Stimulated activated CD8-positive, alpha-beta memory T cell treated with anti-CD3 and anti-CD28 coated beads, Interleukin-2, amount 100 ng/mL, for 1 hour (primary cell): ENCODE measurements at places on chromosomes 11 and 22.

DNA sequence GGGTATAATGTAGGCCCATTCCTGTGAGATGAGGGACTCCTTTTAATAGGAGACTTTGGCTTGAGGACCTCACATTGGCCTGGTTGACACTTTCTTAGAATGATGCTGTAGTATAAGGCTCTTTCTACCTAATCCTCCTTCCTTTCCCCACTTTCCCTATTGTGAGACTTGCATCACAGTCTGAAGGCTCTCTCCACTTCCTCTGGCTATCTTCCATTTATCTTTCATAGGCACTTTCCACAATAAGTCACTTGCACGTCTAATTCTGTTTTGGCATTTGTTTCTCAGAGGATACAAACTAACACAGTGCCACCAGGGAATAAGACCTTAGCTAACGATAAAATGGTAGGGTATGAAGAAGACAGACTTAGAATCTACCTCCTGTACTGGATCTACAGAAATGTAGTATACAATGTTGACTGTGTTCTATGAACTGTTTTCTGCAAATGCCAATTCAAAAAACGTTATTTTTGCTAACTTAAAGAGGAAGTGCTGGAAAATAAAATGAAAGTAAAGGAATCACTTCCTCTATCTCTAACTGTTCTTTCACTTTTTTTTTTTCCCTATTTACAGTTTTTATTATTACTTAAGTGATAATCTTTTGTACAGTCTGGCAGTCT, 17.9 kb upstream of the PDE3B start:
- no peak for DNase-seq

- DNase-seq: no peak
Observed at GRCh38 chr11:72705442-72706365, 31.5 kb upstream of the PDE2A start.

- DNase-seq: no peak
Observed at GRCh38 chr11:8032576-8033304, 45.6 kb downstream of the EIF3F start.

GRCh38 chr22:43481568-43482317, 69.9 kb downstream of the MPPED1 start:
- no peak for DNase-seq

DNA sequence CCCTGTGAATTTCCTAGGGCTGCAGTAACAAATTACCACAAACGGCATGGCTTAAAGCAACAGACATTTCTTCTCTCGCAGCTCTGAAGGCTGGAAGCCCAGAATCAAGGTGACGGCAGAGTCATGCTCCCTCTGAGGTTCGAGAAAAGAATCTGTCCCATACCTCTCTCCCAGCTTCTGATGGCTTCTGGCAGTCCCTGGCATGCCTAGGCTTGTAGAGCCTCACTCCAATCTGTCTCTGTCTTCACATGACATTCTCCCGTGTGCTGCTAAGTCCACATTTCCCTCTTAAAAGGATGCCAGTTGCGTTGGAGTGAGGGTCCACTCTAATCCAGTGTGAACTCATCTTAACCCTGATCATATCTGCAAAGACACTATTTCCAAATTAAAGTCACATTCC, 116.2 kb downstream of the NECTIN1 start:
- DNase-seq: no peak

DNA sequence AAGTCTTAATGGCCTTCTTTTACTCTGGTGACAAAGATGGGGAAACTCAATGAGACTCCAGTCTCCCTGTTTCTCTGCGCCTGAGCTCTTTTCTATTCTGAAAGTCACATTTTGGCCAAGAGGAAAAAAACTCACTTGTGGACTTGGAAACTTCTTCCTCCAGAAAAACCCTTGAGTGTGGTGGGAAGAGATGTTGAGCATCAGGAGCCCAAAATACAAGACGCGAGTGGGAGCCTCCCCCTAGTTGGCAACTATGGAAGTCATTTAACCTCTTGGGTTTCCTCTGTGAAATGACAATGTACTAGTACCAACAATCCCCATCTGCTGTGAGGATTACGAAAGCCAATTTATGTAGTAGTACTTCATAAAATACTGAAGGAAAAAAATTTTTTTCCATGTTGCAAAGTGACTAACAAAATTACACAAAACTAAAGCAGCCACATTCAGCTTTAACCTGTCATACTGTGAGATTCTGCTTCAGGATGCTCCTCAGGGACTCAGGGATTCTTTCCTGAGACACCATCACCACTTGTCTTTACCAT, 524 bp upstream of the SLC25A17 start:
- no peak for DNase-seq

DNA sequence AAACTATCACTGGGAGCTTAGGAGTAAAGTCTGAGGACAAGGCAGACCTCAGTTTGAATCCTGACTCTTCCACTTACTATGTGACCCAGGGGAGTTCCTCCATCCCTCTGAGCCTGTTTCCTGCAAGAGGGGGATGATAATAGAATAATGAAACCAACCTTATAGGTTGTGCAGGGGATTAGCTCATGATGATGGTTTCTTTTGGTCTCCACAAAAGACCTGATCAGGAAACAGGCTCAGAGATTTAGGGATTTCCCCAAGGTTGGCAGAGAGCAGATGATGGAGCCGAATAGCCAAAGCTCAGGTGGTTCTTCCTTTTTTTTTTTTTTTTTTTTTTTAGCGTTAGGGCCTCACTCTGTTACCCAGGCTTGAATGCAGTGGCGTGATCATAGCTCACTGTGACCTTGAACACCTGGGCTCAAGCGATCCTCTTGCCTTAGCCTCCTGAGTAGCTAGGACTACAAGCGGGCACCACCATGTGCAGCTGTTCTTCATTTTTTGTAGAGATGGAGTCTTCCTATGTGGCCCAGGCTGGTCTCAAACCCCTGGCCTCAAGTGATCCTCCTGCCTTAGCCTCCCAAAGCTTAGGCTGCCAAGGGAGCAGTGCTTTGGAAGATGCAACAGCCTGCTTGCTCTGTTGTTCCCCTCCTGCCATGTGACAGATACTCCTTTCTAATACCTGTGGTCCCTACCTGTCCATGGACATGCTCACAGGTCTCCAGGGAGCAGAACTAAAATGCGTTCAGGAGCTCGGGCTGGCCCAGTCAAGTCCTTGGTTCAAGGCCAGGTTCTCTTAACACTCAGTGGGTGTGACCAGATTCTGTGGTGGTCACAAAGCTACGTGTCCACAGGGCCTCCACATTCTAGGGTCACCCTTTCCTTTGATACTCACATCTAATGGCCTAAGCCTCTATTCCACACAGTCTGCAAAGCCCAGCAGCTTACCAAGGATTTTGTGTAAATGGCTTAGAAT, 22.3 kb downstream of the PATZ1 start:
- no peak for DNase-seq

DNA sequence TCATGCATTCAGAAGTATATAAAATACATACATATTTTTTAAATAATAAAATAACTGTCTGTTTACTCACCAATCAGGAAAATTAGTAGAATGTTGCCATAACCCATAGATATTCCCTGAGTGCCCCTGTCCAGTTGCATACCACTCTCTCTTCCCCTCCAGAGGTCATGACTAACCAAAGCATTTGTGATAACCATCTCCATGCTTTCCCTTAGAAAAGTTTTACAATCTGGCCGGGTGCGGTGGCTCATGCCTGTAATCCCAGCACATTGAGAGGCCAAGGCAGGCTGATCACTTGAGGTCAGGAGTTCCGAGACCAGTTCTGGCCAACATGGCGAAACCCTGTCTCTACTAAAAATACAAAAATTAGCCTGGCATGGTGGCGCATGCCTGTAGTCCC, 33.2 kb upstream of the LDHA start:
- no peak for DNase-seq

DNA sequence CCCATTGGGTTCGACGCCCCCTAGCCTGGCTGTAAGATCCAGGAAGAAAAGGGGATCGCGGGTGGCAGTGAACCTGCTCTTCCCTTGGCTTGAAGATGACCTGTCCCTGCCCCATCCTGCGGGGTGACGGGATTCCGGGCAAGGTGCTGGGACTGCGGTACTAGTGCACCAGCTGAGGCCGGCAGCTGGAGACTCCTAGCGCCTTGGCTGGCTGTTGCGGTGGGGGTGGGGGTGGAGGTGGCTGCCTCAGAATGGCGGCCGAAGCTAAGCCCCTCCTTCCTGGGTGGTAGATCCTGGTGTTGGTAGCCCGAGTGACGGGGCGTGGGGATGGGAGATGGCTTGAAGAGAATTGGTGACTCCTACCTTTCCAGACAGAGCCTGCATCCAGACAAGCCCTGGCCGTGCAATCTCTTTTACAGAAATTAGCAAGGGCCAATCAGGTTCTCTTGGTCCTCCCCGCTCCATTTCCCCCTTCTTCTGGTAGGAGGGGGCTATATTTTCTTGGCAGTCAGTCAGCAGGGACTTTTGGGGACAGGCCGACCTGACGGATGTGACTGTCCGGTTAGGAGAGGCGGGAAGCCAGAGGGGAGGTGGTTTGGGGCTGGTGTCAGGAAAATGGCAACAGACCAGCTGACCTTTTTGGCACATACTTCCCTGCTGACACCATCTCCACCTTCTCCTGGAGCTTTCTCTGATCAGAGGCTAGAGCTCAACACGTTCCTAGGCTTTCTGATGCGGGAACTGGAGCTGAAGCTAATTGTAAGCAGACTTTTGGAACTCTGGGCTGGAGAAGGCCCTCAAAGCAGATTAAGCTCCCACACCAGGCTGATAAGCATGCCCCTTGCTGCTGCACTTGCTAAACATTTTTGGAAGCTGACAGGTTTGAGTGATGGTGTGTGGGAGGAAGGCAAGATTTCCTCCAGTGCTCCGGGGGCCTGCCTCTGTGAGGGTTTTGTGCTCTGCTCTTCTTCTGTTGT, 2.0 kb downstream of the NAV2 start:
- DNase-seq: no peak

DNA sequence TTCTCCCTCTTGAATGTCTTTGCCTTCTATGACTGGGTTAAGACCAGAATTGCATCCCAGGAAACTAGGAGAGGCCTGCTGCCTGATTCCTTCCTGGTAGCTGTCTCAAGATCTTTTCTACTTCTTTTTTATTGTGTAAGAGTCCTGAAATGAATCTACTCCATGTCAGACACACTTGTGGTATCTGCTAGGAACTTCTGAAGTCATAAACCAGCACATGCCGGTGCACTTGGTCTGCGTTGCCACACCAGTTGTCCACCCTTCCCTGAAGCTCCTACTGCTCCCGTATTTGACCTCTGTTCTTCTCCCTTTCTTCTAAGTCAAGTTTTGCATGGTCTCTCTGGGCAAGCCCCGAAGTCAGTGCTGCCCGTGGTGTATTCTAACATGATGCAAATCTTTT, 644.2 kb downstream of the ETS1 start:
- DNase-seq: no peak

DNA sequence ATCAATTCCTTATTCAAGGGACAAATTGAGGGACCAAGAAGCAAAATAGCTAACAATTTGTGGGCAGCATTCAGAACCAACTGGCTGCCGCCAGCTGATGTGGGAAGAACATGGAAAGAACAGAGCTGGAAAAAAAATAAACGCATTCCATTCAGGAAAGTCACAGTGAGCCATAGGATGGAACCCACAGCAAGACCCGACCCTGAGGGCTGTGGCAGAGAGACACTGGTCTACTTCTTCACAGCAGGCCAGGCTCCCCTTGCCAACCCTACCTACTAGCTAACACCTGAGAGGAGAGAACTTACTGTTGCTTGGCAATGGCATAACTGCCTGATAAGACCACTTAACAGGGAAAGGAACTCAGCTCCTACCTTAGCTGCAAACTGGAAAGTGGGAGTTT, 123.5 kb upstream of the APOA1 start:
- DNase-seq: no peak

DNA sequence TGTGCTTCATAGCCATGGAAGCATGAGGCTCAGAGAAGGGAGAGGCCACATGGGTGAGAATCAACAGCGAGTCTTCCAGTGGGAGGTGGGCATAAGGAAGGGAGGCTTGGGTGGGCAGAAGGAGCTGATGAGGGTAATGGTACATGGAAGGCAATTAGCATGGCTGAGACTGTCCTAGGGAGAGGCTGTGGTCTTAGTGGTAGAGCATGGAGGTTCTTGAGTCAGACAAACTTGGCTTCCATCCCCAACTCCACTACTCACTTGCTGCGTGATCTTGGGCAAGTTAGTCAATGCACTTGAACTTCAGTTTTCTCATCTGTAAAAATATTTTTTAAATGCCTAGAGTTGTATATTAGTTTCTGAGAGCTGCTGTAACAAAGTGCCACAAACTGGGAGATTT, 227.2 kb upstream of the E2F8 start:
- DNase-seq: no peak

GRCh38 chr11:105911454-105911853, 110.6 kb downstream of the MSANTD4 start:
- no peak for DNase-seq

DNA sequence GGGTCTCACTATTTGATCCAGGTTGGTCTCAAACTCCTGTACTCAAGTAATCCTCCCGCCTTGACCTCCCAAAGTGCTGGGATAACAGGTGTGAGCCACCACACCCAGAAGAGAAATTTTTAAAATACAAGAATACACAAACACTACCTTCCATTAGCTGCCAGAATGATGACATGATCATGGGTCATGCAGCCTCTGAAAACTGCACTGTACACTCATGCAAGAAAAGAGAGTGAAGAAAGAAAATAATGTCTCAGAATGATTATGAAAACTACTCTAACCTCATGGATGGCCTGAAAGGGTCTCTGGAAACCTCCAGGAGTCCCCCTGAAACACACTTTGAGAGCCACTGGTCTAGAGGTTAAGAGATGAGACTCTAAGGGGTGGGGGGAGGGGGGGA, 18.8 kb downstream of the VPS37C start:
- DNase-seq: no peak

GRCh38 chr11:84541731-84542340, 1085.3 kb downstream of the DLG2 start:
- no peak for DNase-seq

- DNase-seq: no peak
Observed at GRCh38 chr11:125410091-125410490, 86.0 kb downstream of the FEZ1 start.

- DNase-seq: no peak
Observed at GRCh38 chr11:9796266-9796665, 132.4 kb downstream of the SWAP70 start.

DNA sequence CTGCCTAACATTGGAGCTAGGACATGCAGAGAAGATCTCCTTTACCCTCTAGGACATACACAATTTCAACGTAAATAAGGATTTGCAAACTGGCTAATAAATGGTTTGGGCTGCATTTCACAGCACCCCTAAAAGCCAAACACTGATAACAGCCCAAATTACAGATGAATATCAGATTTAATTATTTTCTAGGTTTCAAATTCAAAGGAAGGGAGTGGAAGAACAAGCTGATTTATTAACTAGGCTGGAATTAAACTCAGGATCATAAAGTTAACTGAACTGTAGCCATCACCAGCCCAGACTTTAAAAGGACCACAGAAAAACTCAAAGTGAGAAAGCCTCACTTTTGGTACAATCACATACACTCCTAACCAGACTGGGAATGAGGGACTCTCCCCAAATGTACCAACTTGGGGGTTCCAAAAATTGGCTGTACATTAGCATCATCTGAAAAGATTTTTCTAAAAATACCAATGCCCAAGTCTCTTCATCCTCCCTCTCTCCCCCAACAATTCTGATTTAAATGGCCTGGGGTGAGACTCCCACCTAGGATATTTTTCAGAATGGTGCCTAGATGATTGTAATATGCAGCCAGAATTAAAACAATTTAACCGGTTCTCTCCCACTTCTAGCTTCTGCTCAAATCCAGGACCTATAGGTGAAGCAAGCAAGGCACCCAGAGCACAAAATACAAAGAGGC, 43.5 kb downstream of the SYTL2 start:
- no peak for DNase-seq
